Spleen (tissue), 13 donors: ENCODE measurements at places on chromosomes 6 and 20. TPM values are rescaled to one million over a fixed set of nuclear protein-coding genes. Genes with fewer than 3 reads are reported as not detected.

Gene MYCT1
- total RNA-seq = 67.4 TPM

Gene SLC35D3
- not detected for total RNA-seq

Gene OOEP
- not detected for total RNA-seq

Gene FOXA2
- not detected for total RNA-seq

Gene CALHM4
- total RNA-seq = not detected

Gene OR2J2
- not detected for total RNA-seq

Gene KHDC1L
- total RNA-seq = not detected

Gene TFAP2D
- not detected for total RNA-seq

Gene LINC00237
- not detected for total RNA-seq

Gene CLDN20
- total RNA-seq = not detected

Gene CYP39A1
- total RNA-seq = 2.0 TPM

Gene ABHD16A
- total RNA-seq = 74.9 TPM

Gene CDH4
- total RNA-seq = 10.3 TPM
